ENCODE measurements at places on chromosomes 7 and 10. TPM values are rescaled to one million over a fixed set of nuclear protein-coding genes. Genes with fewer than 3 reads are reported as not detected.

The CYP3A4 gene
- not detected for total RNA-seq

The PLPP4 gene
- total RNA-seq = not detected

The FAM53B gene
- total RNA-seq = 50.2 TPM

The IQUB gene
- total RNA-seq = 0.41 TPM

The SFTPA1 gene
- total RNA-seq = 3.7 TPM

The ETV1 gene
- 36.3 TPM for total RNA-seq

The HOXA9 gene
- not detected for total RNA-seq

The SPDYE6 gene
- total RNA-seq = not detected

The CELF2 gene
- total RNA-seq = 87.0 TPM

The BLNK gene
- total RNA-seq = 1.7 TPM

The GDF2 gene
- 0.20 TPM for total RNA-seq

The CPN1 gene
- not detected for total RNA-seq

The FGFR2 gene
- total RNA-seq = 20.4 TPM

The MRM2 gene
- total RNA-seq = 24.4 TPM

All from right cardiac atrium (tissue), 5 donors.